ENCODE measurements at places on chromosomes 2 and 18.

DNA sequence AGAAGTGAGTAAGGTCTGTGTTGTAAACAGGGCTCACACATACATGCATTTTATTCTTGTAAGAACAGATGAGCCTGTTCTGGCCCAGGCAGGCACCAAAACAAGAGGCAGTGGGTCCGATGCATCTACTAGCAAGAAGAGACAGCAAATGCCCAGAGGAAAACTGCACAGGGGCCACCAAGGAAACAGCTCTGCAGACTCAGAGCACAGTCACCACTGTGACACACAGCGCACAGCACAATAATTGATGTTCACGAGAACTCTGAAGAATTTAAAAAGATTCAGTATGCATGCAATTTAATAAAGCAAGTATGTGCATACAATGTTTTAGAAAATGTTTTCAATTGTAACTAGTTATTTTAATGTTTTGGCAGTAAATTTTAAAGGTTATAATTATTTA is 24.8 kb downstream of the LONRF2 start:
- DNase-seq: no peak

GRCh38 chr2:85453571-85453970 is 35.1 kb downstream of the SH2D6 start:
- no peak for DNase-seq

- no peak for DNase-seq
These were observed 1343.2 kb upstream of the LRRTM1 start for GRCh38 chr2:81647715-81648230.

DNA sequence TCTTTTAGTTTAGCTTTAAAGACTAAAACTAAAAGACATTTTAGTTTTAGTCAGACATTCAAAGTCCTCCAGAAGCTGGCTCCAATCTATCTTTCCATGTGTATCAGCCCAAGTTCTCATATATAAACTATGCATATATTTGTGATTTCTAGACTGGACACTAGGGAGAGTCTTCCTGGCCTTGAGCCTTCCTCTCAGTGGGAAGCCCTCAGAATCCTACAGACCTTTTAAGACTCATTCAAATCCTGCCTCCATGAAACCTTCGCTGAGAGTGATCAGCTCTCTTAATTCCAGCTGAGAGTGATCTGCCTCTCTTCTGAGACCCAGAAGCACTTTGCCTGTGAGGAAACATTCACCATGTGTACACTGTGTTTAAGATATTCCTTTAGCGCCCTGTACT is 452.7 kb downstream of the TGIF1 start:
- no peak for DNase-seq

DNA sequence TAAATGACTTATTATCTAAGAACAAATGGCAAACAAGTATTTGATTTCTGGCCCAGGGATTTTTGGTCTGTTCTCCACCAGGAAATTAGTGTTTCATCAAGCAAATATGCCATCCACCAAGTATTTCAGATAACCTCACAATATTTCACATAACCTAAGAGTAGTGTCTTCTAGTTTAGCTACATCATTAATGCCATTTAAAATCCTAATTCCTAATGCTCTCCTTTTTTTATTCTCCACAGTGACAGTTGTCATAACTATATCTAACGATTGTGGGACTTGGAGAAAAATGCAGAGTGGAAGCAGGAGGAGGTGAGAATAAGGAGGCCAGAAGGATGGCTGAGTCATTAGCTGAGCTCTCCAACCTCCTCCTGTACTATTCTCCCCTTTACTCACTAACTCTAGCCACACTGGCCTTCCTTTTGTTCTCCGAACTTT is 58.5 kb upstream of the CTLA4 start:
- DNase-seq: no peak

DNA sequence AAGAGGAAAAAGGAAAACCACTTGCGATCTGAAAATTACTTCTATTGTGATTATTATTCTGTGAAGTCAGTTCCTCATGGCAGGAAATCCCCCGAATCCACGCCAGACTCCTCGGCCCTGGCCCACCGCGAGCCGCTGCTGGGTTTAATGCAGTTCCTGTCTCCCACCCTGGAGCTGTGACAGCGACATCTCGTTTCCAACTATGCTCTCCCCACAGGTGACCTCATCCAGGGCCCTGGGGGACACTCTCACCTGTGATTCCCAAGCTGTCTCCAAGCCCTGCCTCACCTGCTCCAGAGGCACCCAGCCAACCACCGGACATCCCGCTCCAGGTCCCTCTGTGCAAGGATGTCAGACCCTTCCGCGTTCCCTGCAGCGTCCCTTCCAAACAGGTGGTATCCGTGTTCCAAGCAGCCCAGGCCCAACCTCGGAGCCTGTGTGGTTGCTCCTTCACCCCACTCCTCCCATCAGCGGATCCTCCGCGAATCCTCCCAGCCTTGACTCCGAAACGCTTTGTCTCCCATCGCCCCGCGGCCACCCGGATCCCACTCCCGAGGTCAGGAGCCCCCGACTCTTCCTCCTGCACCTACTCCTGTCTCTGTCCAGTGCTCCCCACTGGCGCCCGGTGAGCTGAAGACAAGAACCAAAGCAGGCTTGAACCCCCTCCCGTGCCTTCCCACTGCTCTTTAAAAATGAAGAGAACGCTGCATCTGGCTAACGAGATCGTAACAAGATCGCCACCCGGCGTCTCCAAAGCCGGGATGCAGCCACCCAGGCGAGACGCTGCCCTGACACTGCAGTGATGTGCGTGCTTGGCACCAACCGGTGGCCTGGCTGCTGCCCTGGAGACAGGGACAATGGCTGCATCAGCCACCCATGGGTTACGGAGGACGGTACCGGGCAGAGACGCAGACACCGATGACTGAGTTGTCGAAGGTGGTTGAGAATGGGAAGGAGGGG is 96.5 kb downstream of the NDUFA10 start:
- no peak for DNase-seq

DNA sequence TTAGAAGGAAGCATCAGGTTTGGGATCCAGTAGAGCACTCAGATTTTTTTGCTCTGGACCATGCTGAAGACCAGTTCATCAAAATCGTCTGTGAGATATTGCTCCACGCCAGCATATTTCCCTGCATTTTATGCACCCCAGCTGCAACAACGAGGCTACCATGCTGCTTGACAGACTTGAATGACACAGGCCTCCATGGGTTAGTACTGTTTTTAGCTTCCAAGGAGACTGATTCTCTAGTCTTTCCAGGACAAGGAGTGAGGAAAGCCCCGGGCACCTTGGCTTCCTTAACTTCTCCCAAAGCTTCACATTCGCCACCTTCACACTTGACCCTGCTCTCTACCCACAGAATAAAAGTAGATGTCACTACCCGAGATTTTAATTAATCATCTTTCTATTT is 17.5 kb downstream of the BOD1L2 start:
- no peak for DNase-seq

GRCh38 chr2:133421516-133422324 is 146.5 kb downstream of the NCKAP5 start:
- no peak for DNase-seq

DNA sequence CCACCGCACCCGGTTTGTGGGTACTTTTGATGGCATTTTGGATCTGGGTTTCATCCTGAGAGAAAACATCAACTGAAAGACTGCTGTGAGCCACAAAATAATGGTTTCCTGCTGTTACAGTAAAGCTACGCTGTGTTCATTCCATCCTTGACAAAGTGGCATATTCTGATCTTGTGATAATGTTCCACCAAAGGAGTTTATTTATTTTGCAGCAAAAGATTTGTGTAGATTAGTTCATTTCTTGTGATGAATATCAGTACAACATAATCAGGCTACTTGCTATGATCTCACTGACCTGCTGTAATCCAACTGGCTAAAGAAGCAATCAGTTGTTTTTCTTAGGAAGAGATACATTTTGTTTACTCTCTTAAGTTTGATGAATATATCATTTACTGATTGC is 45.0 kb downstream of the EEF1B2 start:
- DNase-seq: no peak
